Naive B cell (primary cell): ENCODE measurements at places on chromosomes 1 and 21.

GRCh38 chr1:114508386-114508898 lies 2.6 kb downstream of the TRIM33 start:
- H3K36me3 ChIP-seq: peaks cover 7% of the 10 kb centered on the region
- peak overlapping the region; percentile 91 for H3K4me3 ChIP-seq
- H3K27ac ChIP-seq: peak overlapping the region; percentile 89
- no peak for DNase-seq
- H3K4me1 ChIP-seq: peaks cover 72% of the 10 kb centered on the region
- H3K27me3 ChIP-seq: no peaks in the 10 kb centered on the region

- no peak for DNase-seq
- no peak overlapping the region for H3K4me3 ChIP-seq
- peaks cover 83% of the 10 kb centered on the region for H3K4me1 ChIP-seq
- no peak overlapping the region for H3K27ac ChIP-seq
- H3K36me3 ChIP-seq: no peaks in the 10 kb centered on the region
Measured at GRCh38 chr1:203271962-203272632, 33.2 kb upstream of the BTG2 start.

DNA sequence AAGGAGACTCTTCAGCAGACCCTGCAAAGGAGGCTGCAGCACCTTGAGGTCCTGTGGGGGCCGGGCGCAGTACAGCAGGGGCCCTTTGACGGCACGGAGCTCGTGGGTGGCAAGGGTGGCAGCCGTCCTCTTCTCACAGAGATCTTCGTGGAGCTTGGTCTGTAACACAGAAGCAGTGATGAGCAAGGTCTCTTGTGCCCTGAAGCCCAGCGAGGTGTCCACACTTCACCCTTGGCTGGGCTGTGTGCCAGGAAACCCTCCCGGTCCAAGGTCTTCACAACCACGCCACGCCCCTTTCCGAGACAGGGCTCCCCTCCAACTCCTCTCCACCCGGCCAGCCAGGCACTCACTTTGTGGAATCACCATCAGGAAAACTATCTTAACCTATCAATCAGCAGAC lies 11.3 kb downstream of the LRRC47 start:
- H3K4me3 ChIP-seq: no peak overlapping the region
- DNase-seq: no peak
- no peaks in the 10 kb centered on the region for H3K27me3 ChIP-seq
- peaks cover 5% of the 10 kb centered on the region for H3K4me1 ChIP-seq

GRCh38 chr1:108845446-108845845 lies 11.4 kb downstream of the AKNAD1 start:
- H3K4me1 ChIP-seq: no peaks in the 10 kb centered on the region
- peaks cover 4% of the 10 kb centered on the region for H3K27me3 ChIP-seq
- DNase-seq: no peak

DNA sequence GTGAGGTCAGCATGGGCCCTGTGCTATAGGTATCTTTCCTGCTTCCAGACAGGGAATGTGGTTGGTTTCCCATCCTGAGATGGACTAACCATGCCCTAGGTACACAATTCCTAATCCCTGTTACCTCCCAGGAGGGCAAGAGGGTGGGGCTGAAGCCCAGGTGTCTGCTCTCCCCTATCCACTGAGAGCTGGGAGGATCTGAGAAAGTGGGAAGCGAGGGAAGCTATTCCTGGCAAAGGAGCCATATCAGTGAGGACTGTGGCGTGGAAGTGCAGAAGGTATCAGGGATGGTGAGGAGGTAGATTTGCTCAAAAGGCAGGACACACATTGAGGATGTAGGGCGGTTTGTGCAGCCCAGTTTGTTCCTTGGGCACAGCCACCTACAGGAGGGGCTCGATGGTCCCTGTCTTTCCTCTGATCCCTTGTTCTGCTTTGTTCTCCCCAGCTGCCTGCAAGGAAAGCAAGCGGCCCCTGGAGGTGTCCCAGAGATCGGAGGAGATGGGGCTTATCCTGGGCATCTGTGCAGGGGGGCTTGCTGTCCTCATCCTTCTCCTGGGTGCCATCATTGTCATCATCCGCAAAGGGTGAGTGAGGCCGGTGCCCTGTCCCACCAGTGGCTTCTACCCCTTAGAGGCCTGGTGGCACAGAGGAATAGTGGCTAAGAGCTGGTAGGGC lies 48.1 kb downstream of the PTPRU start:
- H3K36me3 ChIP-seq: no peaks in the 10 kb centered on the region
- no peak for DNase-seq
- H3K4me1 ChIP-seq: peaks cover 7% of the 10 kb centered on the region

DNA sequence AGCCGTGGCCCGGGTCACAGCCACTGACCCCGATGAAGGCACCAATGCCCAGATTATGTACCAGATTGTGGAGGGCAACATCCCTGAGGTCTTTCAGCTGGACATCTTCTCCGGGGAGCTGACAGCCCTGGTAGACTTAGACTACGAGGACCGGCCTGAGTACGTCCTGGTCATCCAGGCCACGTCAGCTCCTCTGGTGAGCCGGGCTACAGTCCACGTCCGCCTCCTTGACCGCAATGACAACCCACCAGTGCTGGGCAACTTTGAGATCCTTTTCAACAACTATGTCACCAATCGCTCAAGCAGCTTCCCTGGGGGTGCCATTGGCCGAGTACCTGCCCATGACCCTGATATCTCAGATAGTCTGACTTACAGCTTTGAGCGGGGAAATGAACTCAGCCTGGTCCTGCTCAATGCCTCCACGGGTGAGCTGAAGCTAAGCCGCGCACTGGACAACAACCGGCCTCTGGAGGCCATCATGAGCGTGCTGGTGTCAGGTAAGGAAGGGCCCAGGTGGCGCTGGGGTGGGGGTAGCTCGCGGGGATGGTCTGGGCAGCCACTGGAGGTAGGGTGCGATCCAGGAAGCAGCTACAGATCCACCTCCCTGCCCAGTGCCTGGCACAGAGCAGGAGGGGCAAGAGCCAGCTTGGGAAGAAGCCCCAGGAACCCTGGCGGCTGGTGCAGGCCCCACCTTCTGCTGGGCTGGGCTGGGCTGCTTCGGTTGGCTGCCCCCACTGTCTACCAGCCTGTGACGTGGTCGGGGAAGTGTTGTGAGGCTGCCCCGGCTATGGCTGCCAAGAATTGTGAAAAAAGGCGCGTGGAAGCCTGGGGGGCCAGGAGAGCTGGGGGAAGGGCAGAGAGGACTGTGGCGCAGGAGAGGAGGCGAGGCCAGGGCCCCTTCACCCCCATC lies 3.8 kb downstream of the CELSR2 start:
- H3K36me3 ChIP-seq: no peaks in the 10 kb centered on the region
- peaks cover 10% of the 10 kb centered on the region for H3K27me3 ChIP-seq
- no peak for DNase-seq
- peaks cover 20% of the 10 kb centered on the region for H3K4me1 ChIP-seq

DNA sequence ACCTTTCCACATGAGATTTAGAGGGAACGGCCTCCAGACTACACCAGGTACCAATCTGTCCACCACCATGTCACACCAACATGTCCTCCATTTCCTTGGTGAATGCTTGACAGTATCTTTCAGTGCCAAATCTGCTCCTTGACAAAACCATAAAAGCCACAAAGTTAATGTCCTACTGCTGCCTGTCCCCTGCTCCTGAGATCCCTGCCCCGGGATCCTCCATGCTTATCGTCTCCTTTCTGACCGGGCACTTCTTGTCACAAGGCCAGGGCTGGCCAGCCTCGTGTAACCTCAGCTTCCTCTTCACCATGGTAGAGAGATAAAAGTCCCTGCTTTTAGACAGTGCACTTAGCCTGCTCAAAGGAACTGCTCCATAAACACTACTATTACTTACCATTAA lies 136.2 kb downstream of the NAV1 start:
- no peak overlapping the region for H3K27ac ChIP-seq
- no peaks in the 10 kb centered on the region for H3K36me3 ChIP-seq
- no peak overlapping the region for H3K4me3 ChIP-seq
- no peaks in the 10 kb centered on the region for H3K27me3 ChIP-seq
